Liver (tissue), 10 donors: ENCODE measurements at places on chromosomes 11 and 22.

- peak; percentile 54 for DNase-seq
Observed at GRCh38 chr11:47004595-47005033, 68.1 kb downstream of the CSTPP1 start.

DNA sequence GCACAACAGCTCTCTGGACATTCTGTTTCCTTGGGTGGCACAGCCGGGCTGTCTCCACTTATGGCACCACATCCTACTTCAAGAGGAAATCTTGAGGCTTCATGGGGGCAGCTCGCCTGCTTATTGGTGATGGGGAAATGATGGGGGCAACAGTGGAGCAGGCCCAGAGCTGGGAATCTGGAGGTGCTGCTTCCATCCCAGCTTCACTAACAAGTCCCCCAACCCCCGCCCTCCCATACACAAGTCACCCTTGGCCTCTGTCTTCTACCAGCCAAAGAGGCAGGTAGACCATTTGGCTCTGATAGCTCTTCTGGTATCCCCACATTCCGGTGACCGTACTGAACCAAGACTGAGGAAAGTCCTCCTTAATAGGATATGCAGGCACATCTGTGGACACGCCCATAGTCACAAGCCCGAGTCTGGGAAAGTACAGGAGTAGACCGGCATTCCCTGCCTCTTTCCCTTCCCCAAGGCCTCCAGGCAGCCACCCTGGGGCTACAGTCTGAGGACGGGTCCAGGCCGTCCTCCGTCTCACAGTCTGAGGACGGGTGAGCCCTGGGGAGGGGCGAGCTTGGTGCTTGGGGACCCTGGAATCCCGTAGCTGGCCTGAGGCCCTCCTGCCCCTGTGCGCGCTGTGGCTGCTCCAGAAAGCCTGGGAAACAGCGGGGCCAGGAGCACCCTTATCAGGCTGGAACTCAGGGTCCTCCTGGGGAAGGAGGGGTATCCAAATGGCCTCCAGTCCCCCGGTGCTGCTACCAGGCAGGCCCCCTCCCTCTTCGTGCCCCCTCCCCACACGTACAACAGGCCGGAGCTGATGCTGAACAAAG is 145.6 kb downstream of the FEZ1 start:
- no peak for DNase-seq

- DNase-seq, result peak; percentile 48
Observed at GRCh38 chr22:33539902-33540751, 380.1 kb downstream of the LARGE1 start.

GRCh38 chr11:6563121-6563619 is 40.2 kb downstream of the RRP8 start:
- DNase-seq, result peak; percentile 72

DNA sequence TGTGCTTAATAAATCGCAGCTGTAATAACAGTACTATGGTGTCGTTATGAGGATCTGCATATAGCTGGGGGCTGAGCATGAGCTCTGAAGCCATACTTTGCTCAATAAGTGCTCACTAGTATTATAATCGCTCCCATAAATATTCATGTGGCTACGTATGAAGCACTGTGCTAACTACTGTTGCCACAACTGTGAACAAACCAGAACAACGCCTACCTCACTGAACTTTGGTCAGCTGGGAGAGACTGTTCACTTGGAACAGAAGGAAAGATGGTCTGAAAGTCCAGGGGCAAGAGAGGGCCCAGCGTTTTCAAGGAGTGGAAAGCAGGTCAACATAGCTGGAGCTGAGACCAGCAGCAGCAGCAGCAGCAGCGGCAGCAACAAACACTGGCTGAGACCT is 141.6 kb downstream of the EFCAB6 start:
- DNase-seq, result no peak

DNA sequence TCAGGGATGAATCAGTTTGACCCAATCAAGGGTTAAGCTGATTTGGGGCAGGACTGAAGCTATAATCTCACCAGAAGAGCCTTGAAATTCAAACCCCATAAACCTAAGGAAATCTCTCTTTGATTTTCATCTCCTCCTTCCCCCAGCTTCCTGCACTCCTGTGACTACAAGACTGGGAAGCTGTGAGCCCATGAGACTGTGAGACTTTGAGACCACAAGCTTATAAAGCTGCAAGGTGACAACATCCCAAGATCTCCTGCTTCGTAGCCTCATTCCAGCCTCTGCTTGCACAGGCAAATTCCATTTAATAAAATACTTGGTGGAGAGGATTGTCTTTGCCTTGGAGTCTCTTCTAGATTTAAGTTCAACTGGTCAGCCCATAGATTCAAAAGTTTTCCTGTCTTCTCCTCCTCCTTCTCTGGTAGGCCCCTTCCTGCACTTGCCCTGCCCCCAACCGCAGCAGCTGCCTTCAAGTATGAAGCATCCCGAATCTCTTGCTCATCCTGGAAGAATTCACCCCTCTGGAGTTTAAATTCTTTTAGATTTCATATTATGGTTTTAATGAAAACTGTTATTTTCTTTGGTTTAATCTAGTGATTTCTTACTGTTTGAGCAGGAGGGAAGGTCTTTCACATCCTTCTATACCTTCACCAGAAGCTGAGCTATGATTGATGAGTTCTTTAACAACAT is 42.1 kb downstream of the PAMR1 start:
- no peak for DNase-seq

GRCh38 chr11:108025387-108026080 is 16.8 kb downstream of the CUL5 start:
- no peak for DNase-seq

DNA sequence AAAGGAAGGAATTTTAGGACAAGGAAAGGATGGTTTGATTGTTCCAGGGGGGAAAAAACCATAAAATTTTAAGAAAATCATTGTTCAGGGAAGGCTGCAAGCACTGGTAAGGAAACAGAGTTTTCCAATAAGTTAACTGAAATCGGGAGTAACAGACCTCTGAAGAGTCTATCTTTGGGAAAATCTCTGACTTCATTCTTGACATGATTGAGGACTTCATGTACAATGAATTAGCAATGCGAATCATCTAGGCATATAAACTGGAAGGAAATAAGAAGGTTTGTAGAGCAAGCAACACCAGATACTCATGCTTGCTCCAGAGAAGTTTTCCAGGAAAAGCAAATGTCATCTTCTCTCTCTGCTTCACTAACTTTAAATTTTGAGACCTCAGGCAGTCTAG is 18.5 kb downstream of the APLP2 start:
- no peak for DNase-seq

DNA sequence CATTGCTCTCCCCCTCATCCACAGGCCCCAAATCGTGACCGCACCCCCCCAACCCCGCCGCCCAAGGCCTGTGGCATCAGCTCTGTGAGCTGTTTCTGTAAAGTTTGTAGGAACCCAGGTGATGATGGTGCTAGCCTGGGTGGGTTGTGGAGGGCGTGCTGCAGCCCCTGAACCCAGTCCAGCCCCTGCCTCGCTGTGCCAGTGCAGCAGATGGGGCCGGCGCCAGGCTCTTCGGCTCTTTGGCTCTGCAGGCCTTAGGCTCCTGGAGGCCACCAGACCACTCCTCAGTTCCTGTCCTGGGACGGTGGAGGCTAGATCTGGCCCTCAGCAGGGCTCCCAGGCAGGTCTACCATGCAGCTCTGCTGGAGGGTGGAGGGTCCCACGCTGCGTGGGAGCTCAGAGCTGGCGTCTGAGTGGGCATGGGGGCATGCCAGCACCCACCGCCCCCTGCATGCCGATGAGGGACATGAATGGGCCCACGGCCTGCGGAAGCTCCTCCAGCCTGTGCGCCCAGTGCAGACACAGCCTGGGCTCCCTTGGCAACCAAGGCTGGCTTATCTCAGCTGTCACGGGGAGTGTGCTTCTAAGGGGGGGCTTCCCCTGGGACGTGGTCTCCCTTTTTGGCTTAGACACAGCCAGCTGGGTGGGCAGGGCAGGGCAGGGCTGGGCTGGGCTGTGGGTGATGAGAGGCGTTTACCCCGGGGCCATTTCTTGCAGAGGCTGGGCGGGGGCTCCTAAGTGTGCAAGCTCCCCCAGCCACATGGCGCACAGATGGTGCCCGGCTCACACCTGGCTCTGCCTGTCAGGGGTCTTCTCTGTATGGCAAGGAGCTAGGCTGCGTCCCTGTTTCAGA is 1187.6 kb downstream of the BRD1 start:
- DNase-seq, result no peak

GRCh38 chr11:68379206-68379605 is 66.8 kb downstream of the LRP5 start:
- DNase-seq, result no peak

DNA sequence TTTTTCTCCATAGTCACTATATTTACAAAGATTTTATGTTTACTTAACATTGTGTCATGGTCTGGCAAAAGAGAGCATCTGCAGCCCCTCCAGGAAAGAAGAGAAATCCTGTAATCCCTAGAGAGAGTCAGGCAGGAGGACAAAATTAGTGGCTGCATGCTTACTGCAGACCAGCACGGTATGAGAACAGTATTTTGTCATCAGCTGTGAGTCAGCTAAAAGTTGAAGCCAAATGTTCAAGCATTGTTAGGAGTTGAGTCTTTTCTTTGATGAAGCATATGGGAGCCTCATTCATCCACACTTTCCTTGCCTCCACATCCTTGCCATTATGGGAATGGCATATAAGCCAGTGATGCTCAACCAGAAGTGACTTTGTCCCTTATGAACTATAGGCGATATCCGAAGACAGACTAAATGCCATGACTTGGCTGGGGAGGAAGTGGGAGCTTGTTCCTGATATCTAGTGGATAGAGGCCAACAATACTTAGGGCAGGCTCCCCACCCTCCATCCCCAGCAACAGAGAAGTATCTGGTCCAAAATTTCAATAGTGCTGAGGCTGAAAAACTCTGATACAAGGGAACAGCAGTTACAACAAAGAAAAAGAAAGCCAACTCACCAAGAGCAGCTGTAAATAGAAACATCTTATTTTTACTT is 112.0 kb upstream of the OR5AK2 start:
- no peak for DNase-seq

GRCh38 chr11:120167659-120168058 is 29.7 kb upstream of the TRIM29 start:
- no peak for DNase-seq

DNA sequence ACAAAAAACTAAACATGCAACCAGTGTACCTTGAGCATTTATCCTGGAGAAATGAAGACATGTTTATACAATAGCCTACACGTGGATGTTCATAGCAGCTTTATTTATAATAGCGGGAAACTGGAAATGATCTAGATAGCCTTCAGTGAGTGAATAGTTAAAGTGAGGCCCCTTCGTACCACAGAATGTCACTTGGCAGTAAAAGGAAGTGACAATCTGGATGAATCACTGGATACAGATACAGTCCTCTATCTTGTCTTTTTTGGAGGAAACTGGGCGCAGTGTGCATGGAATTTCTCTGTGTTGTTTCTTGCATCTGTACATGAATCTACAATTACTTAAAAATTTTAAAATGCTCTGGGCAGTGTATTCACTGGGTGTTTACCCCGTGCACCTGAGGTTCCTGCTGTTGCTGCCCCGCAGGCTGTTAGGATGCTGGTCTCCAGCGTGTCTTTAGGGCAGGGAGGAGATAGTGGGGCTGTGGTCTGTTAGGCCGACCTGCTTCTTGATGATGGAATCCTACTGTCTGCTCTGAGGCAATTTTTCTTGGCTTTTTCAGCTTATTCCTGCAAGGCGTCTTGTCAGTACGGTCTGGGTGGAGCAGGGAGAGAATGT is 23.2 kb downstream of the DERL3 start:
- DNase-seq, result no peak

DNA sequence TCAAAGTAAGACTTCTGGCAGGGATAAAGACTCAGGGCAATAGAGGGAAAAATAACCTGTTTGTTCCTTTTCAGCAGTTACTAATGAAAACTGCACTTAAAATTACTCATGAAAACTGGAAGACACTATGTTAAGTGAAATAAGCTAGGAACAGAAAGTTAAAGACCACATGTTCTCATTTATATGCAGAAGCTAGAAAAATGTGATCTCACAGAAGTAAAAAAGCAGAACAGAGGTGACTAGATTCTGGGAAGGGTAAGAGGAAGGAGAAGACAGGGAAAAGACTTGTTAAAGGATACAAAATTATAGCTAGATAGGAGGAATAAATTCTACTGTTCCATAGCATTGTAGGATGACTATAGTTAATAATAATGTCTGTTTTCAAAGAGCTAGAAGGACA is 22.2 kb downstream of the HPS5 start:
- DNase-seq, result no peak

- DNase-seq, result no peak
Observed at GRCh38 chr11:117862019-117862725, 14.3 kb downstream of the FXYD6 start.

GRCh38 chr11:12007230-12007593 is 1.2 kb downstream of the DKK3 start:
- DNase-seq, result no peak

DNA sequence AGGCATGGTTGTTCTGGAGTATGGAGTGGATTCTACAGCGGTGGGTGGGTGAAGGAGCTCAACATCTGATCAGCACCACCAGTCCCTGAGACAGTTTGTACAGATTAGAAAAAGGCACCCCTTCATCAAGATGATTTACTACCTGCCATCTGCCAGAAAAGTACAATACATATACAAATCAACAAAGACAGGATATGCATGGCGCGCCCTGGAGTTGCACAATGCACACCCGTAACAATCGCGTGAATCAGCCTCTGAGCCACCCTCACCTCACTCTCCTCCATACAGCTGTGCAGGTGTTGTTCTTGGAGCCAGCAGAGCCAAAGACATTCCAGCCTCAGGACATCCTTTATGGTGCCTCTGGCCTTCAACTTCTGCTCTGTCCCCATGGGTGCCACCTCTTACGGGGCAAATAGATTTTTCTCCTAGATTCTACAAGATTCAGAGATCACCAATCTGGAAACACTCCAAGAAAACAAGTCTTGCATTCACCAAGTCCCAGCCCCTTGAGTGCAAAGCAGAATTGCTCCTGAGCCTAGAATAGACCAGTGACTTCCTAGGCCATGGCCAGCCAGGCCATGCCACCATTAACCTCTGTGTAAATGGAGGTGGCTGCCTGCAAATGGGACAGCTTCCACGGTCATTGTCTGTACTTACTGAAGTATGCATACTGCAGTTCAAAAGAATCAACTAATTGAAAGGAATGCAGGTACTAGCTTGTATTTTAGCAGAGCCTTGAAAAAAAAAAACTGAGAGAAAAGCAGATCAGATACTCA is 490.9 kb downstream of the SOX6 start:
- no peak for DNase-seq

- DNase-seq, result no peak
Observed at GRCh38 chr11:30159546-30159945, 71.3 kb upstream of the FSHB start.

DNA sequence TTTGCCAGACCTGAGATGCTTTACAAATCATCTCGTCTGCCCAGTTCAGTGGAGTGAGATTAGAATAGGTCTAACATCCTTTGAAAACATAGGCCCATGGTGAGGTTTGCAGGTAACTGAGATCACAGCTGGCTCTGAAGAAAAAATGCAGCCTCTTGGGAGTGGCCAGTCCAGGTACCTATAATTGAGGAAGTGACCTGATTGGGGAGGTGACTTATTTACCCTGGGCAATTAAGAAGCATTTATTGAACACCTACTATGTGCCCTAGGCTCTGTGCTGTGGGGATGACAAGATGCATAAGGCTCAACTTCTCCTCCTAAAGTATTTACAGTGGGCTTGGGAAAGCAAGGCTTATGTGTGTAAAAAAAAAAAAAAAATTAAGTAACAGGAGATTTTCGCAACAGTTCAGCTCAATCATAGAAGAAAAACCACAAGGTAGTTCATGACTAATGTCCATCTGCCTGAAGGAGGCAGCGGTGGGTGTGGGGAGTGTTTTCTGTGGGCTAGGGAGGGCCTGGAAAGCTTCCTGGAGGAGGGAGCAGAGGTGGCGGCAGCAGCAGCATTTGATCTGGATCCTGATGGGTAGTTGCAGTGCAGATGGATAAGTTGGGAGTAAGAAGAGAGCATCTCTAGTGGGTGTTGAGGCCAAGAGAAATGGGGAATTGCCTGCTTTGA is 16.1 kb downstream of the MICAL2 start:
- no peak for DNase-seq

GRCh38 chr11:3204141-3205015 is 14.2 kb downstream of the MRGPRG start:
- no peak for DNase-seq
